Activated CD8-positive, alpha-beta memory T cell treated with anti-CD3 and anti-CD28 coated beads for 4 hours (primary cell): ENCODE measurements at places on chromosomes 3 and 15.

DNA sequence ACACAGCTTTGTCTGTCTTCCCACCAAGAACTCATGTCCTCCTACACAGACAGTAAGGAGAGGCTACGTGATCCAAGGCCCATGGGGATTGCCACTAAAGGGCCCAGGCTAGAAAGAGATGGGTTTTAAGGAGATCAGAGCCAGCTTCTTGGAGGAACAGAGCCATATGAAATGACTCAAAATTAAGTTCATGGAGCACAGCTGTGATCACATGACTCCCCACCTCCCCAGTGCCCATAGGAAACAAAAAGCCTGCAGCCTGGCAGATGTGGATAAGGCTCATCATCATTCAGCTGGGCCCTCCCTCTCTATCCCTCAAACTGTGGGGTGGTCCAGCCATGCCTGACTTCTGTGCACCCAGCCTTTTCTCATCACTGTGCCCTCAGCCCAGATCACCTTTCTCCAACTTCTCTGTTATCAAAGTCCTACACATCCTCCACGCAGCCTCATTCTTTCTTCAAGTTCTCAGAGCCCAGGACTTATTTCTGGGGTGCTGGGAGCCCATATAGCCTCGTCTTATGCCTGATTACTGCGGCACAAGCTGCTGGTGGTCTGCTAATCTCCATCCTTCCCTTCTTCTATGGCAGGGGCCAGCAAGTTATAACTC is 137.6 kb downstream of the SMAD6 start:
- no peak for DNase-seq

- no peak for DNase-seq
These were observed 21.0 kb upstream of the PCSK6 start for GRCh38 chr15:101510212-101511197.

DNA sequence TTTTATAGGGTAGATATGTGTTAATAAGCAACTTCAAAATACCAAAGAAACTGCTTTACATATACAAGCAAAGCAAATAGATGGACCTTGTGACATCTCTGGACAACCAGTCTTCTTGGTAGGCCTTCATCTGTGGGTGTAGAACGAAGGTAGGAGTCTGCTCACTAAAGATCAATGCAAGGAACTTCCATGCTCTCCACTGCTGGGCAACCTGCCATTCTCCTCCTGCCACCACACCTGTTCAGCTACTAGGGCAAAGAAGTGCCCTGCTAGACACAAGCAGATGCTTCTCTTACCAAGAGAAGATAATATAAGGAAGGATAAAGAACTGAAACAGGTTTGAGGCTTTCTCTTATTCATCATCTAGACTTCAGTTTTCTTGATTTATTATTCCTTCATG is 12.6 kb downstream of the PPARG start:
- no peak for DNase-seq

GRCh38 chr3:190375246-190375645 is 12.7 kb upstream of the CLDN16 start:
- no peak for DNase-seq

DNA sequence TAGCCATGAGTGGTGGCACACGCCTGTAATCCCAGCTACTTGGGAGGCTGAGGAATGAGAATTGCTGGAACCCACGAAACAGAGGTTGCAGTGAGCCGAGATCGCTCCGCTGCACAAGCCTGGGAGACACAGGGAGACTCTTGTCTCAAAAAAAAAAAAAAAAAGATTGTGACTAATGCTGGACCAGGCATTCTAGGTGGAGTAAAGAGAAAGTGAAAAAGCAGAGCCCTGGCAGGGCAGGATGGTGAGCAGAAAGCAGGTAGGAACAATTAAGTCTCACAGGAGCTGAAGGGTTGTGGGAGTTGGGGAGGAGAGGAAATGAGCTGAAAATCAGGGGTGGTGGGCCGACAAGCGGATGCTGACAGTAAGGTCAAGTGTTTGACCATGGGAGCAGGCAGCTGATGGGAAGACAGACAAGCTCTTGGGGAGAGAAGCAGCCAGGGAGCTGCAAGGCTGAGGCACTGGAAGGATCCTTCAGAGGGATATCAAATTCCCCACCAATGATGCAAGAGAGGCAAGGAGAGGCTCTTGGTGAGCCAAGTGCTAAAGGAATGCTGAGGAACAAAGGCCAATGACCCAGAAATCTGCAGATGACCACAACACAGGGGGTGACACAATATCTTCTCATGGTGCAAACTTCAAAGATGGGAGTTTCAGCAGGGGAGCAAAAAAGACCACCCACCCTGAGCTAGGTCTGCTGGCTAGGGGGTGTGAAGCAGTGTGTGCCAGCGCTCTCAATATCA is 251.1 kb downstream of the ULK4 start:
- no peak for DNase-seq

DNA sequence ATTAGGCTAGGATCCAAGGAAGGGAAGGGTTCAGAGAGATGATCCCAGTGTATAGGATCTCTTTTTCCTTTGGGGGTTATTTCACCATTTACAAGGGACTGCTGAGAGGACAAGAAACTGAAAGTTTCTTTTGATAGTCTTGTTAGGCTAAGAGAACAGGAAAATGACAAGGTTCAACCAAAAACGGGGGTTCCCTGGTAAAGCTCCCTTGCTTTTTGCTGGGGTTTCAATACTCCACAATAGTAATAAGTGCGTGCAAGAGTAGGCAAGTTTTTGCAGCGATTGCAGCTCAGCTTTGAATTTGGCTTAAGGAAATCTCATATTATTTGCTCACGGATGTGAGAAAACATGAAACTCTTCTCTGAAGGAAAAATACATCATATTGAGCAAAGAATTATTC is 18.8 kb upstream of the SUSD5 start:
- no peak for DNase-seq

DNA sequence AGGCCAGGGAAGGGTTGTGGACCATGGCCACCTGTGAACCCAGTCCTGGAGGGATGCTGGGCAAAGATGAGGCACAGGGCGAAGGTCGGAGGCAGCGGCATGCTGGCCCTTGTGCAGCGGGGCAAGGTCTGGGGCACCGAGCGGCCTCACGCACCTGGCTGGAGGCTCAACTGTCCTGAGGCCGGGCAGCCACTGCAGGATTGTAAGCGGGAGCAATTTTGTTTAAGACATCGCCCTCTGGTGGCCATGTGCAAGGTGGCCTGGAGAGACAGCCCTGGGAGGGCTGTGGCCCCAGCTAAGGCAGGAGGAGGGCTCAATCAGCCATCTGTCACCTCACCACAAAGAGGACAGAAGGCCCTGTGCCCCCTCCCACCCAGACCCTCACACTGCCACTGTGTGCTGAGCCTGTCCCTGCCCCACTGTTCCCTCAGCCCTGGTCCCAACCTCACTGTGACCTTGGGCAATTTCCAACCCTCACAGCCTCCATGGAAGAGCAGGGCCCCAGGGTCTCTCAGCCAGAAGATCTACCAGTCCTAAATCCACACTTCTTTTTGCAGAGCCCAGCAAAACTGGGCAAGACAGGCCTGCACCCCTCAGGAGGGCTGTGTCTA is 46.2 kb downstream of the TPRA1 start:
- peak; percentile 31 for DNase-seq

DNA sequence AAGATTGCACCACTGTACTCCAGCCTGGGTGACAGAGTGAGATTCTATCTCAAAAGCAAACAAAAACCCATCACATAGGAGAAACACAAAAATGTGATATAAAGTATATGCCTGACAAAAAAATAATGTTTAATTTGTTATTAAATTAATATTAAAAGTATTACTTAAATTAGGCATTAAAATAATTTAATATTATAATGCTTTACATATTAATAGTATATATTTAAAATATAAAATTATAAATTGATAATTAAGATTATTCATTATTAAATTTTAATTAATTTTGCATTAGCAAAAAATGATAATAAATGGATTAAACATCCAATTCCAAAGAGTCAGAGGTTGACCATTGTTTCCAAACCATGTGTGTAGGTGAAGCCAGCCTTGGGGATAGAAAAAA is 22.0 kb upstream of the GABRA5 start:
- DNase-seq: no peak

- no peak for DNase-seq
These were observed 12.8 kb downstream of the CFAP100 start for GRCh38 chr3:126407412-126408044.

GRCh38 chr3:72625602-72626337 is 222.5 kb downstream of the SHQ1 start:
- no peak for DNase-seq

DNA sequence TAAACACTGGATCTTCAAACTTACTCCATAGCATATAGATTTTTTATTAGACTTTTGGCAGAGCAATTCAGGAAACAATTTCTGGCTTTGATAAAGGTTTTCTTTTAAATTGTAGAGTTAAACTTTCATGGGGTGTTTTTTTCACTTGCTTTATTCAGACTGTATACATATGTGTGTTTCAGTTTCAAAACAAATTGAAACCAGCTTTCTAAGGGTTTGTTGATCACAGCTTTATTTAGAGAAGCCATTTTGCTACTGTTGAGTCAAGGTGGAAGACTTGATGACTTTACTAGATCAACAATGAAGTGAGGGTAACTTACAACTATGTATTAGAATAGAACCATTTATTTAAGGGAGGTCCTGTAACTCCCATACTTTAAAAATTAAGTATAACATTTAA is 6.2 kb downstream of the UBE2E1 start:
- no peak for DNase-seq

GRCh38 chr15:31235311-31236183 is 91.1 kb upstream of the KLF13 start:
- no peak for DNase-seq

DNA sequence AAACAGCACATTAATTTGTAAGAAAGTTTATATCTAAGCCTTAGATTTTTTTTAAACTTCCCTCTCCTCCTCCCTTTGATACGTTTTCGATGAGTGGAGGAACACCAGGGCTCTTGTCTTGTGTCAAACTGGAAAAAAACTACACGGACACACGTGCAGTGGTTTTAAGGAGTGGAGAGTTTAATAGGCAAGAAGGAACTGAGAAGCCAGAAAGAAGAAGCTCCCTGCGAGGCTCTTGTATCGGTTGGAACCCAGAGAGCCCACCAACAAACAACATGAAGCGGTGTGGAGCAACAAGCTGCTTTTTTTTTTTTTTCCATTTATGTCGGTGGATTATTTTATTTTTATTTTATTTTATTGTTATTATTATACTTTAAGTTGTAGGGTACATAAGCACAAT is 18.6 kb downstream of the NDUFB4 start:
- DNase-seq: no peak

GRCh38 chr3:143151004-143151731 is 31.6 kb downstream of the CHST2 start:
- DNase-seq: no peak

DNA sequence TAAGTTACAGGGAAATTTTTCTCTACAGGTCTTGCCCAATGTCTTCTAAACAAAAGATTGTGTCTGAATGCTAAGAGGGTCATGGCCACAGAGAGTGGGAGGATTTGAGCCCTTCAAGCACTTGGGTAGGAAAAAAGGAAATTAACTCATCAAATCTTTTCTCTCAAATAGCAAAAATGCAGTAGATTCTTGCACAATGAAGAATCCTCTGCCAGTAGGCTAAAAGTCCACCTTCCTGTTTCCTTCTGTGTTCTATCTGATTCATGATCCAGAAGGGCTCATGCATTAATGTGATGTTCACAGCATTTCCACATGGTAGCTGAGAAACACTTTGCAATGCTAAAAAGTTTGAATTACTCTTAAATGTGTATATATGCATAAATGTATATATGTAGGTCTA is 177.1 kb downstream of the CD47 start:
- no peak for DNase-seq

- DNase-seq: no peak
These were observed 262.2 kb downstream of the CHL1 start for GRCh38 chr3:458653-459310.

DNA sequence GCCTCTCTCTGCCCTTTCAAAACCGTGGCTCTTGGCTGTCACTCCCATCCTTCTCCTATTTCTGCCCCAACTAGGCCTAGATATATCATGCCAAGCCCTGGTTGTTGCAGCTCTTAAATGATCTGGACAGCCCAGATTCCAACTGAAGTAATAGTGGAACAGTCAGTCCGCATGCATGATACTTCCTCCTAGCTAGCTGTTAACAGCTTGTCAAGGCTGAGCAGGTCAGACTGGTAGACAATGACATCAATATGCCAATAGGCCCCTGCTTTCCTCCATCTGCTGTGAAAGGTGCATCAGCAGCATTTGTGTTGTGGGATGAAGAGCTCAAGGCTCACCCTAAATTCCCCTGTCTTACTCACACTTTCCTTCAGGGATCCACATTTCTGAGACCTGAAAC is 527.7 kb upstream of the TGFBR2 start:
- no peak for DNase-seq

DNA sequence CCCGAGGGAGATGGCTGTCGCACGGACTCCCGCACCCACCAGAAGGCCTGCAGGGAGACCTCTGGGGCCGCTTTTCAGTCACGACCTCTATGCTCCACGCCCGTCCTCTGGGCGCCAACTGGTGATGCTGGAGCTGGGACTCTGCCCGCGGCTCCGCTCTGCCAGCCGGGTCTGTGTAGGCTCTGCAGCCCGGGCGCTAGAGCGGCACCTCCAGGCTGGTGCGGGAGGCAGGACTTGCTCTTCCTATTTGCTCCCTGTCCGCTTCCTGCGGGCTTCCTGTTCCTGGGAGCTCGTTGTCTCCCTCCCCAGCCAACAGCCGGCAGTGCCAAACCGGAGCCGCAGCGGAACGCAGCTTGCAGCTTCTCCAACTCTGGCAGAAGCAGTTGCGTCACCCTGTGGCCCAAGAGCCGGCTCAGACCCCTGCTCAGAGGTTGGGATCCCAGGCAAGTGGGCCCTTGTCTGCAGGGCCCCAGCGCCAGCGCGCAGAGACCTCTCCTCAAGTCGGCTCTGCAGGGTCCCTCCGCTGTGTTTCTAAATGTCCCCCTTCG is 285.9 kb downstream of the XXYLT1 start:
- no peak for DNase-seq

- DNase-seq: no peak
These were observed 189.1 kb downstream of the GOLGA6L6 start for GRCh38 chr15:20352241-20353200.

GRCh38 chr3:23244324-23245041 is 41.4 kb downstream of the UBE2E2 start:
- no peak for DNase-seq

DNA sequence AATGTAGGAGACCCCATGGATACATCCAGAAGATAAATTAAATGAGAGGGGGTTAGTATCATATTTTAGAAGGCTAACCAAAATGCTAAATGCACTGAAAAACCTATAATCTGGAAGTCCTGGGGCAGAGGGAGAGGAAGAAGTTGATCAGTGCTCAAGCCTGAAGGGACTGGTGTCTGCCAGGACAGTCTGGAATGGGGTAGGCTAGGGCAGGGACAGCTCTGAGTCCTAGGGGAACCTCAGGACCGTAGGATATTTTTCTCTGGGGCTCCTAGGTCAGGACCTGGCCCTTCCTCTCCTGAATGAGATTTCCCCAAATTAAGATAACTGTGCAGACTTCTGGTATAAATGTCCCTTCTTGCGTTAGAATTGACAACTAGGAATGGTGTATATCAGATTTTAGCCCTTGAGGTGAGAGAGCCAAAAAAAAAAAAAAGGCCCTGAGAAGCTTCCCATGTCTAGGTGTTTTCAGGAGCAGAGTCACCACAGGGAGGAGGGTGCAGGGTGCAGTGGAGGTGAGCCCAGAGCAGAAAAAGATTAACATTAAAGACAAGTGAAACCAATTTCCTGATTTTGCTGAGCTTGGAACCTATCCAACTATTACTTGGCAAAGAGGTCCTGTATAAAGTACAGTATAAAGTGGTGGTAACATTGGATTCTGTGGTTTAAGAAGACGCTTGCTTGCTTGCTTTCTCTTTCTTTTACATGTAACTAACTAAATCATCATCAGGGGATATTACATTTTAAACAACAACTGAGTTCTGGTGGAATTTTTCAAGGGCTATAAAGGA is 63.5 kb downstream of the HACD2 start:
- DNase-seq: no peak

- no peak for DNase-seq
These were observed 1.4 kb downstream of the LTF start for GRCh38 chr3:46463120-46463867.
